ENCODE measurements at places on chromosomes 5 and 9.

GRCh38 chr9:6054280-6055099 is 39.1 kb upstream of the RANBP6 start:
- DNase-seq: peak; percentile 38

DNA sequence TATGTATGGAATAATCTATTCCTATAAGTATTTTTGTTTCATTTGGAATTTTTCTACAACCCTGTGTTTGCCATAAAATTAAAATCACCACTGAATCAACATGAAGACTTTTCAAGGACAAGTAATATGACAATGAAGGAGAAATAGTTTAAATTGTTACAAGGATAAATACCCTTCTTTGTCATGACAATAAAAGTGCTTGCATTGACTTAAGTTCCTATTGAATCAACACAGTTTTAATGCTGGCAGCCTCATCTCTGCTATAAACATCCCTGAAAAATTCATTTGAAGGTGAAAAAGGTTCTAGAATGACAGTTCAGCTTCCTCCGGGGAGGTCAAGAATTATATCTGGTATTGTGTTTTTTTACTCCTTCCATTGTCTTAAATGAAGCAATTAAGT is 1105.1 kb upstream of the CDH9 start:
- DNase-seq: no peak

- no peak for DNase-seq
These were observed 140.3 kb downstream of the LHFPL2 start for GRCh38 chr5:78508186-78508765.

- no peak for DNase-seq
These were observed 84.8 kb upstream of the PAM start for GRCh38 chr5:102670224-102670836.

GRCh38 chr5:160601046-160601445 is 179.4 kb downstream of the PTTG1 start:
- DNase-seq: no peak

Data from right kidney (tissue), 9 donors.